Mononuclear cell (primary cell): ENCODE measurements at places on chromosomes 5 and 9. TPM values are rescaled to one million over a fixed set of nuclear protein-coding genes. Genes with fewer than 3 reads are reported as not detected.

ADAMTSL2 gene
- 0.10 TPM for total RNA-seq

CTXN3 gene
- total RNA-seq: not detected

GEMIN5 gene
- total RNA-seq: 3.7 TPM

F12 gene
- total RNA-seq: 0.52 TPM

CCDC183 gene
- total RNA-seq: 1.7 TPM

KCTD16 gene
- total RNA-seq: under 0.01 TPM

CXCL14 gene
- total RNA-seq: not detected

FBXO4 gene
- total RNA-seq: 11.5 TPM
